ENCODE measurements at places on chromosomes 7 and 10.

GRCh38 chr10:75588031-75588430 is 156.6 kb downstream of the LRMDA start:
- no peak for DNase-seq

- no peak for DNase-seq
These were observed 26.4 kb downstream of the PNPLA8 start for GRCh38 chr7:108499566-108499965.

DNA sequence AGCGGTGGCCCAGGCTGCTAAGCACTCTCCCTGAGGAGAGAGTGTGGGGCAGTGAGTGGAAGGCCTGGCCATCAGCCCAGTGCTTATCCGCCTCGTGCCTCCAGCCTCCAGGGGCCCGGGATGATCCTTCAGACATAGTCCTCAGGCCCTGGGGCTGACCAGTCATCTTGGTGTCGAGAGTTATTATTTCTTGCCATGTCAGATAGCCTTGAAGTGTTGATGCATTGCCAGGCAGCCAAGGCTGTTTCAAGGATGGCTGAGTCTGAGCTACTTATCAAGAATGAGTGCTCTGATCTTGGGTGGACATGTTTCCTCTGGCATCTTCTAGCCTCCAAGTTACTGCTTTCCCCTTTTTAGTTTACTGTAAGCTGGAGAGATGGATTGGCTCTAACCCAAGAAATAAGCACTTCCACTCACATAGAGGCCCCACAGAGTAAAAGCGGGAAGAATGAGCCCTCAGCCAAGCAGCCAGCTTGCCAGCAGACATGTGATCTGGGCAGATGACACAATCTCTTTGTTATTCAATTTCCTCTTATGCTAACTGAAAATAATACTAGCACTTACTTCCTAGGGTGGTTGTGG is 136.5 kb upstream of the NAMPT start:
- DNase-seq = peak; percentile 73

- no peak for DNase-seq
These were observed 22.4 kb downstream of the AUTS2 start for GRCh38 chr7:69620650-69621049.

GRCh38 chr7:113819474-113819873 is 99.3 kb downstream of the PPP1R3A start:
- no peak for DNase-seq

DNA sequence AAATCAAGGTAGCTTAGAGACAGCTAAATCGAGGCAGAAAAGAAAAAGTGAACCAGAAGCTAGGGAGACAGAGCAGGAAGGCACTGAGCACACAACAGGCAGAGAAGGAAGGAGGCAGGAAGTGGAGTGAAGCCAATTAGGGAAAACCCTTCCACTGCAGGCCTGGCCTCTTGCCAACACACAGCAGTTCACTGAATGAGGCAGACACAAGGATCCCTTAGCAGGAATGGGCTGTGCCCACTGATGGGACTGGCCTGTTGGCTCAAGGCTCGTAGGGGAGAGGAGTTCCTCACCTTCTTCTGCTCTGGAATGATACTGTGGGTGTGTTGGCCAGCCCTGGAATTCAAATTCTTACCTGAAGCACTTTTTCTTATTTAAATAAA is 220.3 kb upstream of the STK17A start:
- DNase-seq = peak; percentile 16

DNA sequence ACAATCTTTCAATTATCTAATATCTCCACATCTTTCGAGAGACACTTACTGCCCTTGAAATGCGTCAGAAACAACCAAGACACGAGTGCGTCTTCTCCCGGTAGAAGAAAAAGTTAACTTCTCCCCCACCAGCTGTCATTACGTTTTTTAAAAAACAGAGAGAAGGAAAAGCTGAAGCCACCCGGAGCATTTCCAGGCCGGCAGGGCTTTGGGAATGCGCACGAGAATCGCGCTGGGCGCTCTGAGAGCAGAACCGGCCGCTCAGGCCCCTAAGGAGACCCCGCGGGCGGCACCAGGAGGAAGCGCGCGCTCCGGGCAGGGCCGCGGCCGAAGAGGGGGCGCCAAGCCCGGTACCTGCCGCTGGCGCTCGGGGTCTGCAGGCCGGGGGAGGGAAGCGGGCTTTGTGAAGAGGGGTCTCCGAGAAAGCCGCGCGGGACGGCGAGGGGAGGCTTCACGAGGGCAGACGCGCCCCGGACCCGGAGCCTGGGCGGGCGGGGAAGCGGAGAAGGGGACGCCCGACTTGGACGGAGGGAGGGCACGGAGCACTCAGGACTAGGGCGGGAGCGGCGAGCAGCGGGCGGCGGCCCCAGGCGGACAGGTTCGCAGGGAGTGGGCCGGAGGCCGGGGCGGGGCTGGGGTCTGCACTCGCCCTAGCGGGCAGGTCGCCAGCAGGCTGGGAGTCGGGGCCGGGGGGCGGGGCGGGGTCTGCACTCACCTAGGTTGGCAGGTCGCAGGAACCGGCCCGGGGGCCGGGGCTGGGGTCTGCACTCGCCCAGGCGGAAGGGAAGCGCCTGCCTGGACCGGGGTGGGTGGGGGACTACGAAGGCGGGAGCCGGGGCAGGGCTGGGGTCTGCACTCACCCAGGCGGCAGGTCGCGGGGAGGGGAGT is 932 bp downstream of the ESYT2 start:
- DNase-seq = no peak

- no peak for DNase-seq
These were observed 78.7 kb upstream of the MKRN1 start for GRCh38 chr7:140557809-140558518.

GRCh38 chr10:88525371-88526069 is 57.6 kb downstream of the RNLS start:
- DNase-seq = peak; percentile 10

DNA sequence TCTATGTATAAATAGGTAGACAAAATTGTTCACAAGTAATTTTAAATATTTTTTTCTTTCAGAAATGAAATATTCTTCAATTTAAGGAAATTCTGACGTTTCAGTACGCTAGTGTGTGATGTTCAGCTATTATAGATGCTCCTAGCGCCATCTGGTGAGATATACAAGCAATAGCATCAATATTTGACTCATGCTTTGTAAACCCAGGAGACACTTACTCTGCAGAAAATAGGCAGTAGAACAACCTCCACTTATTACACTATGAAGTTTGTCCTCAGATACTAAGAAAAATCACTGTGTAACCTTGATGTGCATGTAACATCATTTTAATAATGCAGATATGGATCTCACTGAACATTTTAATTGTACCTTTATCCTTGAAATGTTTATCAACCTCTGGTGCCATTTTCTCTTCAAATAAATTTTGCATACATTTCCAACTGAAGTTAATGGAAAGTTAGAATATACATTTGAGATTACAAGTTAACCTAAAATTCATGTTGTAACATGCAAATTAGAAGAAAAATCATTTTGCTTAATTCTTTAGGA is 151.5 kb upstream of the FAM3C start:
- DNase-seq = peak; percentile 23

DNA sequence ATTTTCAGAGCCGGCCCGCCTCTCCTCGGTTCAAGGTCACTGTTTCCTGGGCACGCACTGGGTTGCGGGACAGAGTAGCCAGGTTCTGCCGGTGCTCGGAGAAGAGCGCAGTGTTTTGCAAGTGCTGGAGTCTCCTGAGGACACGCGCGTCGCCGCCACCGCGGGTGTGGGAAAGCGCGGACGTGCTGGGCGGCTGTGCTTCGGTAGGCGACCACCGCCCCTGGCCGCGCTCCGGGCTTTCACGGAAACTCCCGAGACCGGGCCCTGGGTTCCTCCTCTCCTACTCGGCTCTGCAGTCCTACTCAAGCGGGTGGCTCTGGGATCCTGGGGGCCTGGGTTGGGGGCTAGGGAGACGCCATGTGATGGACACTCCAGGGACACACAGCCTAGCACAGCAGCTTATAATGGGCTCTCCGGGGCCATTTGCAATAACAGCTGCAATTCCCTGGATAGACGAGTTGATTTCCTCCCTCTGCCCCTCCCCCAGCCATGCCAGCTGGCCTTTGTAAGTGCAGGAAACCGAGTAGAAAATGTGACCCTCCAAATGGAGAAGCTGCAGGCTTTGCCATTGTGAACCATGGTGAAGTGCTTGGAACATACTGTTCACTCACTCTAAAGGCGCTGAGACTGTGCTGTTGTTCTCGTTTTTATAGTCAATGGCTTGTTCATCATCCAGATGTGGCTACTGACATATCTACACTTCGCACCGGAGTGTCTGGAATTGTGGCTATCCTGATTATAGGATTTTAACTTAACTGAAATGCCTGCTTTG is 2.1 kb downstream of the FRAT1 start:
- DNase-seq = no peak

DNA sequence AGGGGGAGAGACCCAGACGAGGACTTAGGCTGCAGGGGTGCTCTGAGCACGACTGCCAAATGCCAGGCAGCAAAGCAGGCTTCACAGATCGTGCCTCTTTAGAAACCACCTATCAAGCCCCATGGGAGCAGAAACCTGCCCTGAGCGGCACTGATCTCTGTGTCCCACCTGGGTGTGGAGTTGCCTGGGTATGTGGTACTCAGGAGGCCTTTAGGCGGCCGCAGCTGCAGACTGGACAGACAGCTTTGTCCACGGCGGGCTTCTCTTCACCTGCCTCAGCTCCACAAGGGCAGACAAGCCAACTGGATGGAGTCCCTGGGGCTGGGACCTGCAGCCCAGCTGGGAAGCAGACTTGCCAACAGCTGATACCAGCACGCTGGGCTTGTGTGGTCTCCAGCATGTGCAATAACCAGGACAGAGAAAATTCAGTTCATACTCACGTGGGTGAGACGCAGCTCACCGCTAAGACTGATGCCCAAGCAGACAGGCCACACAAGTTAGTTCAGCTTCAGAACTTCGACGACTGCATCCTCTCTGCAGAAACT is 163.2 kb downstream of the EBF3 start:
- DNase-seq = no peak

- no peak for DNase-seq
These were observed 180.8 kb upstream of the SVIL start for GRCh38 chr10:29815572-29815971.

GRCh38 chr10:64275774-64276173 is 754.6 kb downstream of the REEP3 start:
- DNase-seq = no peak

GRCh38 chr7:42431873-42432272 is 194.9 kb upstream of the GLI3 start:
- DNase-seq = no peak

- peak; percentile 99 for DNase-seq
These were observed 250.9 kb downstream of the TWIST1 start for GRCh38 chr7:18866359-18867036.

- no peak for DNase-seq
These were observed 53.3 kb upstream of the SLC16A12 start for GRCh38 chr10:89588671-89589070.

- no peak for DNase-seq
These were observed 11.6 kb downstream of the MLXIPL start for GRCh38 chr7:73612598-73613269.

DNA sequence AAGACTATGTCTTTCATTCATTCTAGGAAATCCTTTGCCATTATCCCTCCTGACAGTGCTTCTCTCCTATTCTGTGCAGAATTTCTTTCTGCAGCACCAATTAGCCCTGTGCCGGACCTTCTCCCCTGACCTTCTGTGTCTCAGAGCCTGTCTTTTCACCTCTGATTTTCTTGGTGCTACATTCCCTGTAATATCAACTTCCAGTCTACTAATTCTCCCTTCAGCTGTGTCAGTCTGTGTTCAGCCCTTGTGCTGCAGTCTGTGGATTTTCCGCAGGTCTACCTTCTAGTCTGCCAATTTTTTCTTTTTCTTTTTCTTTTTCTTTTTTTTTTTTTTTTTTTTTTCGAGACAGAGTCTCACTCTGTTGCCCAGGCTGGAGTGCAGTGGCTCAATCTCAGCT is 115.8 kb downstream of the ELFN1 start:
- DNase-seq = no peak

DNA sequence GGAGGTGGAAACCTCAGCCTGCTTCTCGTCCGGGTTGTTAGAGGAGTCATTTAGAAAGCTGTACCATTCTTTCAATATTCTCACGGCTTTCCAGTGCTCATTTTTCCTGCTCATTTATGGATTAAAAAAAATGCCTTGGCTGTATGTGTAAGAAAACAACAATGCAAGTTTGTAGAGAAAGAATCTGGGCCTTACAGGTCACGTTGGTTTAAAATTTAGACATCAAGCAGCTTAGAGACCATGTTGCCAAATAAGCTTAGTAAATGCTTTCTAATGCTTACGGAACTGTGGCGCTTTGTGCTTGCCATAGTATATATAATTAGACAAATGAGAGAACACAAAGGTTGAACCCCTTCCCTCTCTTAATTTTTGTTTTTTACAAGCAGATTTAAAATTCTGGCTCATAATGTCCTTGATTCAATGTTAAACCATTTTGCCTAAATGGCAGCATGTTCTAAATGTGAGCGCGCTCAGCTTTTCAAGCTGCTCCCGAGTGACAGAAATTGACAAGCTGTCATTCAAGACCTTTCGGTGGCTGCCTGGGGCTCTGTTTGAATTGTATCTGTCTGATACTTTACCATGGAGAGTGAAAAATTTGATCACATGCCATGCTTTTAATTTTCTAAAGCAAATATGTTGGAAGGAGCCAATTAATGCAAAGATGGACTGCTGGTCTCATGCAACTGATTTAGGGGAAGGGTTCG is 1.1 kb downstream of the ARMS2 start:
- no peak for DNase-seq

GRCh38 chr7:47764746-47765145 is 182.8 kb upstream of the TNS3 start:
- no peak for DNase-seq

GRCh38 chr10:62738916-62739315 is 65.6 kb upstream of the ADO start:
- no peak for DNase-seq

DNA sequence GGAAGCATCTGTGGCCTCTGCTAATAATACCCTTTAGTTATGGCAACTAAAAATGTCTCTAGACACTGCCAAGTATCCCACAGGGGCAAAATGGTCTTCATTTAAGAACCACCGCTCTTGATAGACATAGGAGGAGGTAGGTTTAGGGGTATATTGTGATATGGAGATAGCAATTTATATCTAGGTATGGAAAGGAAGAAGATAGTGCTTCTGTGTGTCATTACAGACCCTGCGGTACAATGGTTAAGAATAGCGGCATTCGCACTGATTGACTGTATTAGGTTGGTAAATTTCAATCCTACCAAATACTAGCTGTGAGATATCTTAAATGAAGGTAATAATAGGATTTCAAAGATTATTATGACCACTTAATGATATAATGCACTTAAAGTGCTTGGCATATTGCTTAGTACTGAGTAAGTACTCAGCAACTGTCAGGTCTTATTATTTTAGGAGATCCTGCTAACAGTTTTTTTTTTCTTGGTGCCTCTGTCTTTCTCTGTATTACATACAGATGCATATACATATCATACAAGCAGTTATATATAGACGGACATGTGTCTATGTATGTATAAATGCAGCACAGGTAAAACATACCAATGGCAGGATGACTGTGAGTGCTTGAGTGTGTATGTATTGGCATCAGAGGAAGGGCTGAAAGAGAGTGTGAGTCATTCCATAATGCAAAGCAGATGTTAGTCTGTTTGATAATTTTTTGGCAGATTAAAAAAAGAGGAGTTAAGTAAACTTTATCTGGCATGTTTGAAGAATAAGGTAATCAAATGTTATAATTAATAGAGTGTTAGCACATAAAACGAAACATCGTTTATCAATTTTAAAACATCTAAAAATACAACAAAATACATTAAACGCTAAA is 50.0 kb upstream of the ITGB8 start:
- DNase-seq = peak; percentile 44

- peak; percentile 82 for DNase-seq
These were observed 217.8 kb upstream of the SEMA3A start for GRCh38 chr7:84412161-84412969.

GRCh38 chr7:139687211-139687954 is 90.4 kb downstream of the HIPK2 start:
- DNase-seq = no peak

- peak; percentile 86 for DNase-seq
These were observed 50.6 kb downstream of the PRTFDC1 start for GRCh38 chr10:24901686-24902399.

GRCh38 chr10:22699976-22700375 is 14.4 kb downstream of the PIP4K2A start:
- no peak for DNase-seq
